B cell (primary cell): ENCODE measurements at places on chromosomes 5 and 9. TPM values are rescaled to one million over a fixed set of nuclear protein-coding genes. Genes with fewer than 3 reads are reported as not detected.

DNA sequence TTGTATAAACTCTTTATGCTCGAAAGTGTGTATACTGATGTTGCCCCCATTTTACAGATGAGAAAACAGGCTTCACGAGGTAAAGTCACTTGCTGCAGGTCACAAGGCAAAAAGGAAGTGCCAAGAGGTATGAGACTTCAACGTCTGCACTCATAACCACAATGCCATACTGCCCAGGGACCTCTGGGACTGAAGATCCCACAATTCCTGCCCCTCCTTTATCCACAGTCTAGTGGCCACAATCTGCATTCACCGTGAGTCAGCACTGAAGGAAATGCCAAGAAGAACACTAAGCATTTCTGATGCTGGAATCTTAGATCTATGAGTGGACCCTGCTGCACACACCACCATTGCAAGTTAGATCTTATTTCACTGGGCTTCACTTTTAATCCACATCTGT is 37.3 kb downstream of the MED27 start:
- DNase-seq, result no peak

DNA sequence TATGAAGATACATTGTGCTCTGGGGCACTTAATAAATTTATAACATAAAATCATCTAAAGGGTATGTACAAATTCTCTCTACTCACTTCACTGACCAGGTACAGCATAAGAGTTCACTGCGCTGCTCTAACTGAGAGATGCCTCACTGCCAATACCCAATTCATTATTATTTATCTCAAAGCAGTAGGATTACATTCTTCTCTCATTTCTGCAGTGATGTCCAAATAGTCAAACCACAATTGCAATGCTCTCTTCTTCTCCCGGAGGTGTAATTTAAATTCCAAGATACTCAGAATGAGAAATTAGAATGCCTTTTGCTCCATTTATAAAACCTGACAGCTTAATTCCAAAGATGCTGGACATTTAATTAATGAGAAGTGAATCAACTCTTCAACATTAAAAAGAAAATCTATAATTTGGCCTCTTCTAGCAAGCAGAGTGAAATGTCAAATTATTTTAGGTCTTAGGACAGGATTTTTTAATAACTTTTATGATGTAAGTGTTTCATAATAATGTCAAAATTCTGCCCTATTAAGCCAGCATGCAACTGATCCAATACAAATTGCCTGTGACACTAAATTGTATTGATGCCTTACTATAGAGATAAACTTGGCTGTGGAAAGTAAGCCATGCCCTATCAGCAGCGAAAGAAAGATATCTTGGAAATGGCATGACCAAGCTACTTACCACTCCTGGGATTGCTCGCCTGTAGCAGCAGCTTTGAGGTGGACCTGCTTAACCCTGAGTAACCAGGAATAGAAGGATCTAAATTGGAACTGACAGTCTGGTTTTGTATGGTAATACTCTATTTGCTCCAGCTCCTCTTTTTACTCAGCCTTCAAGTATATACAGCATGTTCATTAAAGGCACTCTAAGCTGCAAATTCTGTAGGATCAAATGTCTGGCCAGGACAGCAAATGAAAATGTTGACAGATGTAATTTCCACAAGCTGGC is 374.2 kb upstream of the TYRP1 start:
- DNase-seq, result no peak

The IL13 gene
- total RNA-seq, result 0.42 TPM in 1 of 2 replicates, not detected in the other

DNA sequence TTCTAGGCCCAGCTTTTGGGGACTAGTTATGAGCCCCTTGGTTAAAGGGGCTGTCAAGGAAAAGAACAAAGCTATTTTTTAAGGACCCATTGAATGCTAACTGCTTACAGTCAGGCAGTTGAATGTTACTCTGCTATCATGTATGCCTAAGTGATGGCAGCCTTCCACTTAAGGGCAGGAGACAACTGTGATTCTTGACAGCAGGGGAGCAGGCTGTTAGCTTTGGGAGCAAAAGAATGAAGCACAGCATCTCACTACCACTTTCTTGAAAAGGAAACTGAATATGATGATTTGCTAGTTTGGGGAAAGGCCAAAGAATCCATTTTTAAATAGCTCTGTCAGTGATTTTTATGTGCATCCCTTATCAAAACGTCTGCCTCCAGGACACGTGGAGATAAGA is 221.6 kb downstream of the SH3GL2 start:
- no peak for DNase-seq
